Common myeloid progenitor, CD34-positive (primary cell): ENCODE measurements at places on chromosomes 11 and 22.

DNA sequence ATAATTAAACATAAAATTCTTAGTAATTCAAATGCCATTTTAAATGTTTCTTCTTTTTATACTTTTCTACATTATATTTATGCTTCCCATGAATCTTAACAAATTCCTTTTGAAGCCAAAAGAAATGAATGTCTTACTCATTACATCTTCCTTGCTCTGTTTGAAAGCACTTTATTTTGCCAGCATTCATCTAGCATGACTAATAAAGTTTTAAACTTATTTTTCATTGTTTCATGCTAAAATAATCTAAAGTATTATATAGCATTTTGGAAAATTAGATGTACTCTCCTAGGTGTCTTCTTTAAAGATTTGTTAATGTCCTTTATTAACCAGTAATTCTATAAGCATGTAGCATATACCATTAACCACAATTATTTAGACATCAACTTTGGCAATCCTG, 9.7 kb upstream of the PIWIL4 start:
- DNase-seq: no peak

GRCh38 chr22:17822087-17822486, 47.8 kb upstream of the BID start:
- DNase-seq: no peak

DNA sequence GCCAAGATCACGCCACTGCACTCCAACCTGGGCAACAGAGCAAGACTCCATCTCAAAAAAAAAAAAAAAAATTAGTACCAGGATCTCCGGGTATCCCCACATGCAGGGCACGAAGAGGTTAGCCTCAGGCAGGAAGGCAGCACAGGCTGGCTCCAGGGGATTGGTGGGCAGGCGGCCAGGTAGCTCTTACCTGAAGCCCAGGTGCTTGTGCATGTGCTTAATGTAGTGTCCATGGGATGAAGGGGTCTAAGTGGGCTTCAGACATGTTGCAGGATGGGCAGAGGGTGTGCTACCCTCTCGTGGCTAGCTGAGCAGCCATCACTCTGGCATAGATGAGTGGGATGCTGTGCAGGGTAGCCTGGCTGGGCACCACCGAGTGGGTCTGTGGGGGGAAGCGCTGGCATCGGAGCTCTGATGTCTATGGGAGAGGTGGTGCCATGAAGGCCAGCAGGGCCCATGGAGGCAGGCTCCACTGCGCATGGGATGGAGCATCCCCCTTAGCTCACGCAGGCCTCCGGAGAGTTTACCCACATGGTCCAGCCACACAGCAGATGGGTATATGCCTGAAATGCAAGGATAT, 11.0 kb downstream of the RFPL1 start:
- DNase-seq: no peak

GRCh38 chr11:36333897-36334296, 37.8 kb downstream of the PRR5L start:
- DNase-seq: peak; percentile 45

DNA sequence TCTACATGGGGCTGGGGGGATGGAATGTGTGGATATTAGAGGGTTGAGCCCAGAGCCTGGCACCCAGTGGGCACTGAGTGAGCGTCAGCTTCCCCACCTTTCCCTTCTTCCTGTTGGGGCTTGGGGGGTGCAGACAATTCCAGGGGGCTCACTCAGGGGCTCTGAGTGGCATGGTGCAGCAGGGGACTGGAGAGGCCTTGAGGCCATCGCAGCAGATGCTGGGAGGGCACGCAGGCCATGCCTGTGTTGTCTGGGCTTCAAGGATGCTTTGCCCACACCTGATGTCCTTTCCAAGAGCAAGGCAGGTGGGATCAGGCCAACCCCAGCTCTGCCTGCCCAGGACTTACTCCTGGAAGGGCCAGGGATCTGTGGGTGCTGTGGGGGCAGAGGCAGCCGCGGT, 11.2 kb upstream of the TTLL12 start:
- no peak for DNase-seq

DNA sequence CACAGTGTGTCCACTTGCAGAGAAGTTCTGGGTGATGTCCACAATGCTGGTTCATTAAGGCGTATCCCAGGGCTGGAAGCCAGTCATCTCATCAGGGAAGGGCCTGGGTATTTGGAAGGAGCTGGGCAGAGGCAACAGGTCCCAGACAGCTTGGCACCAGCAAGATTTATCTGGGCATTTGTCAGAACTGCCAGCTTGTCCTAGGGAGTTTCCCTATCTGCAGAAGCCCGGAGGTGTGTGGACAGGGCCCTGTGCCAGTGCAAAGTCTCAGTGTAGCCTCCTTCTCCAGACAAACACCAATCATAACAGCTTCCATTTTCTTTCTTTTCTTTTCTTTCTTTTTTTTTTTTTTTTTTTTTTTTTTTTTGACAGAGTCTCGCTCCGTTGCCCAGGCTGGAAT, 125.3 kb upstream of the TIMP3 start:
- no peak for DNase-seq

DNA sequence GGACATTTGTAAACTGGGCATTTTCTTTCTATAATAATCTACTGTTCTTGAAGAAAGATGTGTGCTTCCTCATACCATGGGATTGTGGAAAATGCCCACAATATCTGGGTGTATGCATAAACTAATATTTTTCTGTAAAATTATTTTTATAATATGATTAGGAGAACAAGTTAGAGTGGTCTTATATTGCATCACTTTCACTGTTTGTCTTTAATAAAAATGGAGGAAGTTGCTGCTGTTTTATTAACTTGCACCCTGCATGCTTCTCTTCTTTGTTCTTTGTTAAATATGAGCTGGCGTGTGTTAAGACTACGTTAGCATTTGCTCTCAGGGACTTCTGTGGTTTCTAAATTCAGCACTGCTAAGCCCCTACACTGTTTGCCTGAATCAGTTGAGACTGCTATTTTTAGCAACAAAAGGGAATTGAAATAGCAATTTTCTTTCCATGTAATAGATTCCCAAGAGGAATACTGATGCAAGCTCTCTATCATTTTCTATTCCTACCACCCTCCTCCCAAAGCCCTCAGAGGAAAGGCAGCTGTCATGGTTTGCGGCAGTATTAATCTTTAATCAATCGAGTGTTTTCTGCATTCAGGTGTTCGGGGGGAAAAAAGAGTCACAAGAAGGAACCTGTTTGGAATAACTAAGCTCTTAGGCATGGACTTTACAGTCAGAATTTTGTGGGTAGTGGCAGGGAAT, 56.1 kb downstream of the HSD17B12 start:
- peak; percentile 31 for DNase-seq

- DNase-seq: no peak
These were observed 261.9 kb downstream of the CTTN start for GRCh38 chr11:70660059-70660888.

DNA sequence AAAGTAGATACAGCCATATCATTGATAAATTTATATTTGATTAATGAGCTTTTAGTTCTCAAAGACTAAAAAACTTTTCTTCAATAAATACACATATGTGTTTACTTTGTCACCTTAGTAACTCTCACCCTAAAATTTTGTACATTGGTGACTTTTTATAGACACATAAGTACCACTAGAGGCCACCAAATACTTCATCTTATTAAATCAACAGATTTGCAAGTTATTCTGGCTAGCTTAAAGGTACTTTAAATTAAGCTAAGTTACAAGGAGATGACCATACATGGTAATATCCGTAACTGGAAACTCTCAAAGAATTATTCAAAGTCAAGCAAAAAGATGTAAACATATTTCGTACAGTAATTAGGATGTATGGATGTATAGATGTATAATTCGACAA, 112.2 kb downstream of the SBF2 start:
- DNase-seq: peak; percentile 60

- no peak for DNase-seq
These were observed 65.2 kb downstream of the CSTPP1 start for GRCh38 chr11:47001781-47002181.

DNA sequence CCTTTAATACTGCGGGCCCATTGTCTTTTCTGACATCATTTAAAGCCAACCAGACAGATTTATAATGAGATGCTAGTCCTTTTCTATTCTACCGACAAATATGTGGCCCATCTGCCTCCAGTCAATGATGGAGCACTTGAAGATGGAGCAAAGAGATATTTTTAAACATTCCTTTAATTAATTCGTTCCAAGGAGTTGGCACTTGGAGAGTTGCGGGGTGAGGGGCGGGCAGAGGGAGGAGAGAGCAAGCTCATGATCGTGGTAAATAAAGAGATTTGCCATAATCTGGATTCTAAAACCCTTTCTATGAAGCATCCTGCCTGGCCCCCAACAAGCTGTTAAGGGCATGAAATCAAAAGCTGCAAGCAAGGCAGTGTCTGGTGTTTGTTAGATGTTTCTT, 5.0 kb downstream of the SLC1A2 start:
- DNase-seq: no peak

DNA sequence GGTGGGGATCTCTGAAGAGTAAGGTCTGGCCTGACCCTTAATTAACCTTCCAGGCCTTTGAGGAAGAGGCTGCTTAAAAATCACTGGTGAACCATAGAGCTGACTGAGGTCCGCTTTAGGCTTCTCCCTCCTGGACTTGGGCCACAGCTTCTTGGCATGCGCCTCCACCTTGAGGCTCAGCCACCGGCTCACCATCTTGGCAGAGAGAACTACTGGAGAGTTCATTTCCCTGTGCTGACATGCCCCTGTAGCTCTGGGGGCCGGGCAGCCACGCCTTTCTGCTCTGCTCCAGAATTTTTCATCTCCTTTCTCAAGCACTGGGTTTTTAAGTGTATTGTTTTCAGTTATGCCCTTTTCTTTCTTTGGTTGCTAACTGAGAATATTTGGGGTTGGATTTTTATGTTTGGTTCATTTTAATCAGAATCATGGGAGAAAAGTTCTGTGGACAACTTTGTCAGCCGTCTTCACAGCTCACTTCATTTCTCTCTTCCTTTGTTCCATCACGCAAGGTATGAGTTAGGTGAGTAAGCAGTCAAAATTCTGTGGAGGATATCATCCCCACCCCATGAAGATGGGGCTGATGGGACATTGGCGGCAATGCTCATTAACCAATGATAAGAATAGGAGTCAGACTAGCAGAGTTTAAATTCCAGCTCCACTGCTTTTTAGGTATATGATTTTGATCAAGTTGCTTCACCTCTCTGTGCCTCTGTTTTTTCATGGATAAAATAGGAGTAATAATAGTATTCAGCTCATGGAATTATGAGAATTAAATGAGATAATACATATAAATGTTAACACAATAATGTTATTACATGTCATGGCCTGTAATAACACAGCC, 103.9 kb downstream of the DBX1 start:
- no peak for DNase-seq

DNA sequence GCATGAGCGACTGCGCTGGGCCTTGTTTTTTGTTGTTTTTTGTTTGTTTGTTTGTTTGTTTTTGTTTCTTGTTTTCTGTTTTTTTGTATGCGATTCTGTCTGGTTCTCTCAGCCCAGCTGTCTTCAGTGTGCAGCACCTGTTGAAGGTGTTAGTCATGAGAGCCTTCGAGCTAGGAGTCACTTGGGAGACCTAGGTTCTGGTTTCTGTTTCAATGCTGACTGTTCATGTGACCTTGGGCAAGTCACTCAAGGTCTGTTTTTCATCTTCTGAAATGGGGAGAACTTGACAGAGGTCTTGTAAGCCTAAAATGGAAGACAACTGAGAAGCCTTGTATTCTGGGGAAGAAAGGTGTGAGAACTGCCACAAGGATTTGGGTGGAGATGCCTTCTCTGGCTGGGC, 1.8 kb downstream of the DCPS start:
- no peak for DNase-seq

DNA sequence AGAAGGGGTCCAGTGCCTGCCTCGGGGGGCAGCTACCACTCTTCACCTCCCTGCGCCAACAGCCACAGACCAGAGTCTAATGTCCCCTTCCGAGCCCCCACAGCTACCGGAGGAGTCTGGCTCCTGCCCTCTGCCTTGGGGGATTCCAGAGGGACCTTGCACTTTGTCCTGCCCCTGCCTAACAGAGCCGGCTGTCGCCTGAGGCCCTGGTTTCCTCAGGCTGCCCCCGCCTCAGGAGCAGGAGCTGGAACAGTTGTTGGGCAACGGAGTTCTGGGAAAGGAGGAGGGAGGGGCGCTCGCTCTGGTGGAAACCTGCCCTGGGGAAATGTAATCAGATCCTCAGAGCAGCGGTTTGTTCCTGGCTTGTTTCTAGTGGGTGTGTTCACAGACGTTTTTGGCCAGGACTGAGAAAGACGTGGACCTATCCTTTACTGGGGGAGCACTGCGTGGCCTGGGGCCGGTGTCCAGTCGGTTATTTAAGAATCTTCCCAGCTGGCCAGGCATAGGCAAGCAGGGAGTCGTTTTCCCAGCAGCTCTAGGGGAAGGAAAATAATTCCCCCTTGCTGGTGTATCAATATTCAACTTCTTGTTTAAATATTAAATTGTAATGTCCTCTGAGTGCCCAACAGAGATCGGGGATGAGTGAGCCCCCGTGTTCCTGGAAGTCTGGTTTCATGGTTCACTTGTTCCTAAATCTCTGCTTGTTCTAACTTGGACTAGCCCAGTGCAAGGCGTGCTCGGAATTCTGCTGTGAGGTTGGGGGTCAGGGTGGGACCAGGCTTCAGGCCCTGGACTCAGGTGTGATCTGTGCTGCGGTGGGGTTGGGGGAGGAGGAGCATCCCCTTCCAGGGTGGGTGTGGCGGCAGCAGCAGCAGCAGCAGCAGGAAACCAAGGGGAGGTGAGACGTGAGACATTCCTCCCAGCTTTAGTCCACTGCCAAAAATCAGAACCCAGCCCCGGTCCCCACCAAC, 32.1 kb downstream of the A4GALT start:
- DNase-seq: no peak

DNA sequence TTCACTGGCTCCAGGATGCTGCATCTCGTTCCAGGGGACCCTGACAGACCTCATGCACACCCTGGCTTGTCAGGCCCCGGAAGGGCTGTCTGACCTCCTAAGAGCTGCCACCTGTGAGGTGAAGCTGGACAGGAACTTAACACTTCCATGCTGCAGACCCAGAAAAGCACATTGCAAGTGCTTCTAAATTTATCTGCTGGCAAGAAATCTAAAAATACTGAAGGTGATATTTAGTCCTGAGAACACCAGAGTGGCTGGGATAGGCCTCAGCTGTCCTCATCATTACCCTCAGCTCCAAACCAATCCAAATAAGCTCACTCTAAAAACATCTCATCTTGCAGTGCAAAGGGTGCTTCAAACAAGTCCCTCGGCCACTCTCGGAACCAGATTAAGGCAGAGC, 46.7 kb downstream of the ABTB2 start:
- DNase-seq: no peak

- peak; percentile 89 for DNase-seq
These were observed at the start of gene TMA7B for GRCh38 chr22:39959640-39960447. Gene TMA7B (plus strand): TSS chr22:39960397. CDS start chr22:39964375, 3,978 bp downstream.

GRCh38 chr11:75349521-75350116, 1.8 kb downstream of the ARRB1 start:
- no peak for DNase-seq
